Common myeloid progenitor, CD34-positive (primary cell): ENCODE measurements at places on chromosomes 13 and 19.
A peak's percentile ranks its signal among the peaks of the same experiment; 100 is the strongest.

DNA sequence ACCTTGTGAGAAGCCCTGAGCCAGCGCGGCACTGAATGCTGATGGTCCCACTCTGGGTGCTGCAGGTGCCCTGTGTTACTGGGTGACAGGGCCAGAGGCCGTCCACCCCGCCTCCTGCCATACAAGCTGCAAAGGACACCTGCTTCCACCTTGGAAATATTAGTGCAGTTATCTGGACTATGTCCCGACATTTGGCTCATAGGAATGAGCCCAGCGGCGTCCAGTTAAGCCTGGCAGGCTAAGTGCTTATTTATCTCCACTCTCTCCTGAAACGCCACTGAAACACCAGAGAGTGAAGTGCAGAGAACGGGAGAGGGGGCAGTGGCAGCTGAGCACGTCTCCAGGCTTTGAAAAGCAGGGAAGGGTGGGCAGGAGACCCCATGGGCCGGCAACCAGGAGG lies 145.8 kb downstream of the KDM4B start:
- DNase-seq, result no peak

DNA sequence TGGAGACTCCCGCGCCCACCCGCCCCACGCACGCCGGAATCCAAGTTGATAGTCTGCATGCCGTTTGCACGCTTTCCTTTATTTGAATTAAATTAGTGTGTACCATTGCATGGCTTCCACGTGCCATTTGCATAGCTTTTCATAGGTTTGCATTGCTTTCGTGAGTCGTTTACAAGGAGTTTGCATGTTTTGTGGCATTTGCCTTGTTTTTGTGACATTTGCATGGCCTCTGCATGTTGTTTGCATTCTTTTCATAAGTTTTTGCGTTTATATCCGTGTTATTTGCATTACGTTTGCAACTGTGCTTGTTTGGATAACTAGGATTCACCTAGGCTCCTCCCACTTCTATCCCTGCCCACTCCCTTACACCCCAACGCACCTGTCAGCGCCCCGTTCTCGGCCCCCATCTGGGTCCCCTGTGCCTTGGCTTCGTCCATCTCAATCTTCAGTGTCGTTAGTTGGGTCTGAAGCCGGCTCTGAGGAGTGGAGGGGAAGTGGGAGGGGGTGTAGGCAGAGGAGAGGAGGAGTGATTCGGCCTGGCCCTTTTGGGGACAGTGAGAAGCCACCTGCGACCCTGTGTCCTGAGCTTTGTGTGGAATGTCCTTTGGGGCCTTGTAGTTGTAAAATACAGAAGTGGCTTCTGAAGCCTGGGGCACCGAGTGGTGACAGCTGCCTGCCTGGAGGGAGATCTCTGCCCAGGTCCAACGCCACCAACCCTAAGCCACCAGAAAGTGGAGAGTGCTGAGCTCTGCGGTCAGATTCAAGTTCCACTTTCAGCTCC lies 2.4 kb downstream of the CCDC194 start:
- no peak for DNase-seq

DNA sequence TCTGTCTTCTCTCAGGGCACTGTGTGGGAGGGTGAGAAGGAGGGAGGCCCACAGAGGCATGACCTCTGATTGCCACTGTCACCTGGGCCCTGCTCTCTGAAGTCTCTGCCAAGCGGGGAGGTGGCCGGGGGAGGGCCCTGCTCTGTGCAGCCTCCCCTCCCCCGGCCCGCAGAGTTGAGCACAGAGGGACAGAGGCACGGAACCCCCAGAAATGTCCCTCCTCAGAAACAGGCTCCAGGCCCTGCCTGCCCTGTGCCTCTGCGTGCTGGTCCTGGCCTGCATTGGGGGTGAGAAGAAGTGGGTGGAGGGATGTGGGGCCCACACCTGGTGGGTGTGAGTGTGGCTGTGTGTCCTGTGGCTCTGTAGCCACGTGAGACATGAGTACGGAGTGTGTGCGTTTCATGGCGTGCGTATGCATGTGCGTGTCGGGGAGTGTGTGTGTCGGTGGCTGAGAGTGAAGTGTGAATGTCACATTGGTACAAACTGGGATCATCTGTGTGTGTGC lies at the start of gene APOC4:
Gene APOC4, plus strand, starts transcription at position 171 of the 505 bp plus-strand sequence. Its CDS starts 41 bp downstream, at position 212.
- no peak for DNase-seq

- DNase-seq, result no peak
These were observed 10.1 kb upstream of the GTF2F1 start for GRCh38 chr19:6402837-6403608.

DNA sequence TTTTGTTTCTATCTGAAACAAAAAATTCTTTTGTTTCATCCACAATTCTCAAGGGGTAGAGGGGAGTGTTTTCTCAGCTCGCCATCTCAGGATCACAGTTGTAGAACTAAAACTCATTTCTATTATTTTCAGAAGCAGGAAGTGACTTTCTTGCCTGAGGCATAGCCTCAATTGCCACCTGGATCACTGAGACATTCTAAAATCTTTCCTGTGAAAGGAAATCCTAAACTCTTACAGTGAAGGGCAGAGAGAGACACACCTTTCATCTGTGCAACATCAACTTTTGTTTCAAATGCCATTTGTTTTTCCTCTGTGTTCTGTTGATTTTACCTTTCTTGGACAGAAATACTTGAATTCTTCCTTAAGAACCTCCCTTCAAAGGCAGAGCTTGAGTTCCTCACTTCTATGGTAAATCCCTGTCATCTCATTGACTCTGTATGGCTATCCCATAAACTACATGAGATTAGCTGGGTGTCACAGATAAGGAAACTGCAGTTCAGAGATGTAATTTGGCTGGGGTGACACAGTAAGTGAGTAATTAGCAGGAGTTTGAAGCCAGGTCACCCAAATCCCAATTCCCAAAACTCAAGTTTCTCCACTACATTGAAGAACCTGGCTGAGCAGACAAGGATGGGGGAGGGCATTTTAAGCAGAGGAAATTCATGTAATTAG lies 224.4 kb upstream of the HTR2A start:
- DNase-seq, result no peak

DNA sequence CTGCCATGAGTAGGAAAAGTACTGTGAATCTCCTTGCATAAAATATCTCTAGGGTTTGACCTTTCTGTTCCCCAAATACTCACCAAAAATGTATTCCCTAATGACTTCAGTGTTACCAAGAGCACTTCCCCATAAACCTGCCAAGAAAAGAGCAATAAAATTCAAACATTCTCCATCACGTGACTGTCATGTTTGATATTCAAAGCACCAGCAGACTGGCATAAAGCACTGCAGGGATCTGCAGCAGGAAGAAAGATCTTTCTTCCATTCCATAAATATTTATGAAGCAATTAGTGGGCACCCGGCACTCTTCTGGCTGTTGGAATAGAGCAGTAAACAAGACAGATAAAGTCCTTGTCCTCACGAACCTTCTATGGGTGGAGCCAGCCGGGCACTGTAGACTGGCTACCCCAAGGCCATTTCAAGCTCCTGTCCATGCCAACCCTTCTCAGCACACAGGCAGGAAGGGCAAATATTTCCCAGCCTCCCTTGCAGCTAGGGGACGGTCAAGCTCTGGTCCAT lies 20.3 kb downstream of the PLA2G4C start:
- DNase-seq, result no peak

DNA sequence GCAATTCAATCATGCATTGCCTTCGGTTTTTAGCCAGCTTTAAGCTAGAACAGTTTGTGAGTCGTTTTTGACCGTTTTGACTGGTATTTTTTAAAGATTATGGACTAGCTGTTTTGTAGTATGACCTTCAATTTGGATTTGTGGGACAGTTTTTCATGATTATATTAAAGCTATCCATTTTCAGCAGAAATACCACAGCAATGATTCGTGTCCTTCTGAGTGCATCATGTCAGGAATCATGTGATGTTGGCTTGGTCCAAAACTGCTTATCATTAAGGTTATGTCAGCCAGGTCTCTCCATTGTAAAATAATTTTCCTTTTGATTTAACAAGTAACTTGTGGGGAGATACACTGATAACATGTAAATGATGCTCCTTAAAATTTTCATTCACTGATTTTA lies 229.0 kb downstream of the POSTN start:
- DNase-seq, result no peak

- no peak for DNase-seq
These were observed 3.7 kb downstream of the JUNB start for GRCh38 chr19:12794971-12795381.

GRCh38 chr19:46784262-46785053 lies 3.9 kb downstream of the SLC1A5 start:
- peak; percentile 66 for DNase-seq

DNA sequence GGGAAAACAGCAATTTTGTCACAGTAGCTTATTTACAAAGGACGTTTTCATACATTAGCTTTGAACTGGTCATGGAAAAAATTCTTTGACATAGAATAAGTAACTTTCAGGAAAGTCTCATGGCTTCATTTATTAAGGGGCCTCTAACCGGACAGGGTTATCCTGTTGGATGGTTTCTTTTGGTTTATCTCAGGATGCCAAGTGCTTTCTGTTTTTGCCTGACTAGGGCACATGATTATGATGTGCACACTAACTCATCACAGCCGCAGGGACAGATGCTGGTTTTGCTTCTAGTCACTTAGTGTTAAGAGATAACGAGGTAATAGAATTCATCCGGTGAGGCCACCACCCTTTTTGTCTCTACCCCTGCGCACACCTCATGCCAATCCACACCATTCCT lies 53.0 kb downstream of the TGDS start:
- no peak for DNase-seq

- peak; percentile 56 for DNase-seq
These were observed 204 bp upstream of the PDX1 start for GRCh38 chr13:27919659-27919933.
